Germinal center (tissue), 1 donor: ENCODE measurements at places on chromosomes 3 and 15.
A peak's percentile ranks its signal among the peaks of the same experiment; 100 is the strongest.

DNA sequence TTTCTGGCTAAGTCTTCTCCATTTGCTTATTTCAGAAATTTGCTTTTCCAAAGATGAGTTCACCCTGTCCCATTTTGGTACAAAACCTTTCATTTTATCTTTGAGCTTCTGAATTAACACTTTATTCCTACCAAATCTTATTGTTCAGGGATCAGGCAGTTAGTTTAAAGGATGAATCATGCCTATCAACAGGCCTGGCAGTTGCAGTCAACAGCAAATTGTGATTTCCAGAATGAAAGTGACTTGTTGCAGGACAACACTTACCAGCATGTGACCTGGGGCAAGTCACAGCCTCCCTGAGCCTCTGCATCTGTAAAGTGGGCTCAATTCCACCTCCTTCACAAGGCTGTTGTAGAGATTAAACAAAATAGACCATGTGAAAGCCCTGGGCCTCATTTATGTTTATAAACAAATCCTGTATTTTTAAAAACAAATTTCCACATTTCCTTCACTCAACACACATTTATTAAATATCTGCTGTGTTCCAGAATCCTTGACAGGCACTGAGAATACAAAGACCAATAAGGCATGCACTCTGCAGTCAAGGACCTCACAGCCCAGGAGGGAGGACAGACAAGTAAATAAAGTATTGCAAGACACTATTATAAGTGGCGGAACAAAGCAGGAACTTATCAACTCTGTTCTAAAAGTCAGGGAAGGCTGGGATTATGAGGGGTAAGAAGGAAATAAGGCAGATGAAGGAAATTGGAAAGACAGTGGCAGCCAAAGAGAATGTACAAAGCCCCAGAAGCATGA is 359.1 kb upstream of the IL12A start:
- no peak for DNase-seq

DNA sequence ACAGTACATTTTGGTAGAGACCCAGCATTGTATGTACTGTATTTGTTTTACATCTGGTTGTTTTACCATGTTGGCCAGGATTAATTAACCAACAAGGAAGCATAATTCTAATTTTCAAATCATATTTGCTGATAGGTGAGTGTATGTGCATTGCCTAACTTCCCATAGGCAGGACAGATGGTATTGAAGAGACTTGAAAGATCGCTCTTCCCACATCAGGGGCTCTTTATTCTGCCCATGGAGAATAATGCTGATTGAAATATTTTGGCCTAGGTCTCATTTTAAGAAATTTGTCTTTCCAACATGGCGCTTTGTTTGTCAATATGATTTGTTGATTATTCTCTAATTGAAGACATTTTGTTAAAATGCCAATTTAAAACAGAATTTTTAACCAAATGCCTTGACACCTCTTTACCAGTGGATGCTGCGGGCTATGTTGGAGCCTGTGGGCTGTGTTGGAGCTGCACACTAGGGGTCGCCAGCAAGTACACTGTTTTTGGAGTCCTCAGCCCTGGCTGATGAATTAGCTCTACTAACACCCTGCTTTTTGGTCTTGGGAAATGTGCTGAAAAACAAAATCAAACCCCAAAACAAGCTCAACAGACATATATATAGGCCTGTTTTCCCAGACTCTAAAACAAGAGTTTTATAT is 5.3 kb downstream of the P2RY12 start:
- DNase-seq, result peak; percentile 42

DNA sequence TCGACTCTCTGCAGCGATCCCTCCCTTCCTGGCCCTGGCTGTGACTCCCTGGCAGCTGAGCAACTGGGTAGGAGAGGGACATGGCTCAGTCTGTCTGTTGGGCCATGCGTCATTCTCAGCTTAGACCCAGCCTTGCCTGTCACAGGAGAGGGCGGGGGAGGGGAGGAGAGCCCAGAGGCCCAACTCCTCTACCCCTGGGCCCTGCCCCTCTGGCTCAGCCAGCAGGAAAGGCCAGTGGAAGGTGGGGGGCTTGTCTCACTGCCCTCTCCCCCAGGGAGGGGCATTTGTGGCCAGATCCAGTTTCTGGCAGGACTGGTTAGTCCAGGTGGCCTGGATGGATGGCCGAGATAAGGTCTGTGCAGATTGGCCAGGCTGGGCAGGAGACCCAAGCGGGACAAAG is 31.6 kb downstream of the DNAJB8 start:
- DNase-seq, result no peak

DNA sequence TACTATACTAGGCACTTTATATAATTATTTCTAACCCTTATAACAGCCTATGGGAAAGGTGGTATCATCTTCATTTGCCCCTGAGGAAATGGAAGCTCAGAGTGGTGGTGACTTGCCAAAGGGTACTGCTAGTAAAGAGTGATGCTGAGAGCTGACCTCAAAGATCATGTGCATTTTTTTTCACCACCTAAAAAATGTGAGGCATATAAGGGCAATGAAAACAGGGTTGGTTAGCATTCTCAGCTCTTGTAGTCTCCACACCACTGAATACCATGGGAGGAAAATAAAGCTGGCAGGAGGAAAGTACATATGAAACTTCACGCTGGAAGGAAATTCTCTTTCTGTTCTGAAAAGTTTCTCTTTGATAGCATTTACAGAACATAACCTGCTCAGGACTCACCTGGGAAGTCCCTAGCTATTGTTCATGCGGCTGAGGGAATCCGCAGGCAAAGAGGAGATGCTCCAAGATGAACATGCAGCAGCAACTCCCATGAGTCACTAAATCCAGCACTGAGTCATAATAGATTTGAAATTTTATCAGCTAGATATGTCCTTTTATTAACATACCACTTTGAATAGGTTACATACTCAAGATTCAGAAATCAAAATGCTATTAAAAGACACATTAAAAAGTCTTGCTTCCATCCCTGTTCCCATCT is 17.3 kb downstream of the FAIM start:
- no peak for DNase-seq

DNA sequence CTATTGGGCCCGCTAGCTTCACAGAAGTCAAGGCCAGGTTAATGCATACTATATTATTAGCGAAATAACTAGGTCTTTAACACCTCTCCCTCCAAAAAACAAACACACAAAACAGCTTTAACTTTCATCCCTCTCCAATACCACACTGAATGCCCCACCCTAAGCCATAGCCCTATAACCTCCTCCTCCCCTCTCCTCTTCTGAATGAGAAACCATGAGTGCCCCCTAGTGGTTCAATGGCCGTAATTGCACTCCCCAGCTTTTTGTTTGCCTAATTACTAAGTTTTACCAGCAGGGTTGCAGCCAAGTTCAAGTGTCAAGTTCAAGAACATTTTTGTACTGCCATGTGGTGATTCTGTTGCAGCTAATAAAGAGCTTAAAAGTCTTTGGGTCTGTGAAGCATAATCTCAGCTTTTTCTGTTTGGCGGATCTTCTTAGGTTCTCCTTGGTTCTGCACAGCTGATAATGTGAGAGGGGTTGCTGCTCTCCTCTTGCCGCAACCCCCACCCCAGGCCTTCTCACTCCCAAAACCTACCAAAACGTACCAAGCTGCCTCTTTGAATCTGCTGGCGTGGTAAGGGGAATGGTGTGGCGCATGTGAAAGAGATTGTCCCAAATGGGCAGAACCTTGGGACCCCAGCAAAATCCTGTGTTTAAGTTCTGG is 57.9 kb downstream of the RPL22L1 start:
- DNase-seq, result peak; percentile 79

DNA sequence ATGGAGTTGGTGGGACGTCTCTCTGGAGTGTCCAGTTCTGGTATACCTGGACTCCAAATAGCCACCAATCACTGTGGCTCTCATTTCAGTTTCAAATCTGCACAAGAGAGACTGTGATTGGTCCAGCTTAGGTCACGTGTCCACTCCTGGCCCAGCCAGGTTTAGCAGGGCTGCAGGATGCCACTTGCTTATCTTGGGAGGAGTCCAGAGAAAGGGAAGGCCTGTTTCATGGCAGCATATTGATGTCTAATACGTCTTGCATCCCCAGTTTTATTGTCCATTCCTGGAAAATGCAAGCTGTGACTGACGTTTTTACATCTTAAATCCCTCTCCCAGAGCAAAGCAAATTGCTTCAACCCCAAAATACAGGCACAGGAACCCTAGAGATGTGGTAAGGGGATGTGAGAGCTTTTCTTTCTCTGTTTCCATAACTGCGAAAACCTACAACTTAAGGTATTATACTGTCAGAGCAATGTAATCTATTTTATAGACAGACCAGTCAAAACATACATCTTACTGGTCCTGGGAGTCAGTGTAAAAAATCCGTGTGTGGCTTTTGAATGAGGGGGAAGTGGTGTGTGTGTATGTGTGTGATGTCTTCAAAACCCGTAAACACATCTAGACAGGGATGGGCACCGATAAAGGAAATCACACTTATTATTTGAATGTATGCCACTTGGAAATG is 274.4 kb downstream of the TLE3 start:
- peak; percentile 40 for DNase-seq
